Amygdala (tissue), 56 donors: ENCODE measurements at places on chromosomes 5 and 9.

- DNase-seq, result no peak
These were observed 38.6 kb upstream of the TDRD7 start for GRCh38 chr9:97373331-97373730.

- DNase-seq, result no peak
These were observed 264.7 kb downstream of the ACTL7B start for GRCh38 chr9:108591121-108591520.

- DNase-seq, result no peak
These were observed 25.9 kb downstream of the BOD1 start for GRCh38 chr5:173590436-173591055.

DNA sequence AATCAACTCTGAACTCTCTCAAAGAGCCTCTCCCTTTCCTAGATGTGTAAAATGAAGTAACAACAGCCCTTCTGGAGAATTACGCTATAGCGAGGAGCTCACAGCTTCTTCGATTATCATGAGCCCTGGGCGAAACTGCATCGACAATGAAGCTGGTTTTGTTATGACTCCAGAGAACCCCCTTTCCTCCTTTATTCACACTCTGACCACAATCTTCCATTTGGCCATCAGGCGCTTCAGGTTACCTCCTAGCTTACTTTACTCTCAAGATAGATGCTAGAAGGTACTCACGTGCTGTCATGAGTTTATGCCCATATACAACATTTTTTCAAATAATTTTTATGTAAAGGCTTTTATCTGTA lies 362.7 kb upstream of the RFX3 start:
- DNase-seq, result no peak

GRCh38 chr9:134145262-134145661 lies 9.4 kb downstream of the WDR5 start:
- no peak for DNase-seq

DNA sequence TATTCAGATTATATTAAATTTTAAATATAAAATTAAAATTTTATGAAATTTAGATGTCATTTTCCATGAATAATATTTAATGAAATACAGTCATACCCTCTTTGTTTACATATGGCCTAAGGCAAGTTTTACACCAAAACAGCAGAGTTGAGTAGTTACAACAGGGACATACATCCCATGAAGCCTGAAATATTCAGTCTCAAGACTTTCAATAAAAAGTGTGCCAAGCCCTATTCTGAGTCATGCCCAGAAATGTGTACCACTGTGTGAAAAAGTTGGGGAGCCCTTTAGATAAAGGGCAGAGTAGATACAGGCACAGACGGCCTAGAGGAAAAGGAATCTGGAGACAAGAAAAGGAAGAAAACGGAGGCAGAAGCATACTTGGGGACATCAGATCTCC lies 261.3 kb downstream of the SGCD start:
- DNase-seq, result no peak

DNA sequence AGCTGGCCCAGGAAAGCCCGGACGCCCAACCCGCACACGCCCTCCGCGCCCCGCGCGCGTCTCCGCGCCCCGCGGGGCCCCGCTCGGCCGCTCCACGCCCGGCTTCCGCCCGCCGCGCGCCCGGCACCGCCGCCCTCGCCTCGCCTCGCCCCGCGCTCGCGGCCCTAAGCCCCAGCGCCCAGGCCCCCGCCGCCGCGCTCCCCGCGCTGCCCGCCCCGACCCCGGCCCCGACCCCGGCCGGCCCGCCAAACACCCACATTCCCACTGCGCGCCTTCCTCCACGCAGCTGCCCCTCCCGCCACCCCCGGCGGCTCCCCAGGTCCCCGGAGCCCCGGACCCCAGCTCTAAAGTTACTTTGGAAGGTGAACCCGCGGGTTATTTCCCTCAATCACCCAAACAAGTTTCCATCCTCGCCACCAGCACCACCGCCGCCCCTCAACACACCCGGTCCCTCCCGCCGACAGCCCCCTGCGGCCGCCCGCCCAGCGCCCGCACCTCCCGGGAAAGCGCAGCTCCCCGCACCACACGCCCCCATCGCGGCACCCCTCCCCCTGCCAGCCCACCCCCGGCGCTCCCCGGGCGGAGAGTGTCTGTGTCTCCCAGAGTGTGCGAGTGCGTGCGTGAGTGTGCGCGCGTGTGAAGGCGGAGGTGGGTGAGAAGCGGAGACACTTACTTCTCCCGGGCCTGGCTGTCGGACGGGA lies 439 bp downstream of the SSBP2 start:
- no peak for DNase-seq

DNA sequence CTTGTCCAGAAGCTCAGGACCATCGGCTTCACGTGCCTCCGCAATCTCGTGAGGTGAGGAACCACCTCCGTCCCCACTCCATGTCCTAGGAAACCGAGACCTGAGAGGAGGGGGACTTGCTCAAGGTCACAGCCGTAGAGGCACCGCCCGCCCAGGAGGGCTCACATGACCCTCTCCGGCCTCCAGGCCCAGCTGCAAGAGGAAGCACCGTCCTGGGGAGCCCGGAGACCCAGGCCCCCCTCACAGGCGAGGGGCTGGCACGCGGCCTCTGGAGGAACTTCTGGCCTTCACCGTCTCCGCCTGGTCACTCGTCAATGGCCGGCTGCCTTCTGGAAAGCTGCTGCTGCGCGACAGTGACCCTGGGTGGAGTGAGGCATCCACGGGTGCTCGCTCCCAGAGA lies 24.2 kb downstream of the FAM78A start:
- DNase-seq, result no peak

GRCh38 chr9:127311239-127311741 lies 46.7 kb downstream of the GARNL3 start:
- DNase-seq, result no peak

DNA sequence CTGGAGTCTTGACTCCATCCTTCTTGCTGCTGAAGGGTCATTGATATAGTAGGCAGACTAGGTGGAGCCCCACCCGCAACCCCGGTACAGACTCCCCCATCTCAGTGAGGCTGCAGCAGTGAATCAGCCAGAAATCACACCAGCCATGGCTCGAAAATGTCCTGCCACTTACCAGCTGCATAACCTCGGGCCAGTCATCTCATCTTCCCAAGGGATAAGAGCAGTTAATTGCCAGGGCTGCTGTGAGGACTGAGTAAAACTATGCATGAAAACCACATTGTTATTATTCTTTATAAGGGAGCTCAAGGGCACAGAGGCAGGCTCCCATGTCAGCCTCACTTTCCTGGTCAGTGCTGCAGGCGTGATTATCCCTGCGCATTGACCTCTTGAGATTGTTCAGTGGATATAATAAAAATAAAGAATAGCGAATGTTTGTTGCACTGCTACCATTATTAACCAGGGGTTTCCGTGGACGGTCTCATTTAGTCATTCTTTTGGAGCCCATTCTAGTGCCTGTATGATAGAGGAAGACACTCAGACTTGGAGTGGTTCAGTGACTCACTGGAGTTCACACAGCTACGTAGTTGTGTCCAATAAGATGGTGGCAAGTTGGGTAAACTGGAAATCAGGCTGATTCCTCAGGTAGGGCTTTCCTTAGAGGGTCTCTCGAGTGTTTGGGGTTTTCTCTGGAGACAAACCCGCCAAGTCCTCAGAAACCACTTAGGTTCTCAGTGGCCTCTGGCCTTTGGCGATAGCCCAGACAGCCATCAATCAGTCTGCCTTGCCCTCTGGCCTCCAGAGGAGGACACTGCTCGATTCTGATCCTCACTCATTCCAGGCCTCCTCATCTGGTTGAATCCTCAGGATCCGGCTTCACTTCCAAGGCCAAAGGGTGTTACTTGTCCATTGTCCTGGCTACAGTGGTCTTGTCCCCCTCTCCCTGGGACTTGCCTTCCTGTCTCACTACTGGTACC lies 39.9 kb downstream of the COL15A1 start:
- no peak for DNase-seq

DNA sequence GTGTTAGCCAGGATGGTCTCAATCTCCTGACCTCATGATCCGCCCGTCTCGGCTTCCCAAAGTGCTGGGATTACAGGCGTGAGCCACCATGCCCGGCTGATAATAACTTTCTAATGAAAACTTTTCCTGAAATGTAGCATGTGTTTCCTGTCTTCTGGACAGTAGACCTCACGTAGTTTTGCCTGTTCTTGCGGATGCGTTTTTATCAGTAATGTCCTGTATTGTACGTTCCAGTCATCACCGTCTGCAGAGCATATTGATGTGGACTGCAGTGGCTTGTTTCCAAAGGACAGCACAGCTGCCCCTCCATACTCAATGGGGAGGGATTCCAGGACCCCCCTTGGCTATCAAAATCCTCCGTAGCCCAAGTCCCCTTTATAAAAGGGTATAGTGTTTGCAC lies 12.8 kb downstream of the EXOC3 start:
- DNase-seq, result no peak

DNA sequence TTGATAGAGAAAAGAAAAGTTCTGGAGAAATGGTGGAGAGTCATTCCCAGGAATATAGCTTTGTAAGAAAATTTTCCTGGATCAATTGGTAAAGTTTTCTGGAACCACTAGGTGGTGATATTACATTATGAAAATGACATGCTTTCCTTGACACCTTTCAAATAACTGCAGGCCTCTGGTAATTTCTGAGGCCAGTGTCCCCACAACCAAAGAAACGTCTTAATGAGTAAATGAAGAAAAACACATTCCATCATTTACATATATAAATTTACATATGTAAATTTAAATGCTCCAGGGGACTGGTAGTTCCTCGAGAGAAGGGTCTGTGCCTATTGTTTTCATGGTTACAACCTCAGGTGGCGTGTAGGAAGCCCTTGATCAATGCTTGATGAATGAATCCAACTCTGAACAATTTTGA lies 17.2 kb upstream of the RGS3 start:
- no peak for DNase-seq

DNA sequence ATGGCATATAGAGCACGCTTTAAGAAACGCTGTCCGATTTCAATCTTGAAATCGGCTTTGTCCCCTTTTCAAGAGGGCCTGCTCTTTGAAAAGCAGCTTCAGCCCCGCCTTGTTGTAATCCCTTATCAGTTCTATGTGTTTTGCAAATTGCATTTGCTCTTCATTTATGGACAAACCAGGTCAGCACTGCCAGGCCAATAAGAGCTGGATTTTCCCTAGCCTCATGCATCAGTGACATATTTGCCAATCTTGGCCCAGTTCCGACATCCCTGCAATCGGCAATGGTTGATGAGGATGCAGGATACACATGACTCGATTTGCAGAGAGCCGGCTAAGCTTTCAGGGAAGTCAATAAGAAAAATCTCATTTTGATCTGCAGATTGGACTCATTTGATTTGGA lies 529.1 kb upstream of the CLINT1 start:
- no peak for DNase-seq

DNA sequence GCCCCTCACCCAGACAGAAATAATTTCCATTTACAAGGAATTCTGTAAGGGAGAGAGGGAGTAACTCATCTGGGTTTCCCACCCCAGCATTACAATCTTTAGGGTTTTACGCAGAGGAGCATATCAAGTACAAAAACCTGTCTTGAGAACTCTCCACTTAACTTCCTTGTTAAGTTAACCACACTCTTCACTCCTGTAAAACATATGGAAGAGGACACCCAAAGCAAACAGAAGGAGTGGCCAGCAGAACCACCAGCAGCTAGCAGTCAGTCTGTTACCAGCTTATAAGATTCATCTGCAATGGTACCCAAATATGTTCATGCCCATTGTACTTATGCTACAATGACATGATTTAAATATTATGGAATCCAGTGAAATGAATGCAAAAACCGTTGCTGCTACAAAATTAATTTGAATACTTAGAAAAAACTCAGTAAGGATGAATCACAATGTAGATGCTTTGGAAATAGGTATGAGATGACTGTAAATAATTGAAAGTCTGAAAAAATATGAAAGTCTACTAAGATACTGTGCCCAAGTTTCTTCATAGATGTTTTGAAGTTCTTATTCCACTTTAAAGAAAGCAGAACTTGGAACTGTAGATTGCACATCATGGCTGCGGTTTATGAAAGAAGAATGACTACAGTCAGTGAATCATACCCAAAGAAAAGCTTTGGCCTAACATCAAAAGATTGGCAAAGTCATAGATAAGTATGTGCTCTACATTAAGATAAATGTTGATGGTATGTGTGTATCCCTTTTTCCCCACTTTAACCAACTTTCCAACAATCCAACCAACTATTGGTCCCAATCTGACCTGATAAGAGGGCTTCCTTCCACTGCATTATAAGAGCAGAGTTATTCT lies 233.6 kb downstream of the ACTL7B start:
- DNase-seq, result no peak

DNA sequence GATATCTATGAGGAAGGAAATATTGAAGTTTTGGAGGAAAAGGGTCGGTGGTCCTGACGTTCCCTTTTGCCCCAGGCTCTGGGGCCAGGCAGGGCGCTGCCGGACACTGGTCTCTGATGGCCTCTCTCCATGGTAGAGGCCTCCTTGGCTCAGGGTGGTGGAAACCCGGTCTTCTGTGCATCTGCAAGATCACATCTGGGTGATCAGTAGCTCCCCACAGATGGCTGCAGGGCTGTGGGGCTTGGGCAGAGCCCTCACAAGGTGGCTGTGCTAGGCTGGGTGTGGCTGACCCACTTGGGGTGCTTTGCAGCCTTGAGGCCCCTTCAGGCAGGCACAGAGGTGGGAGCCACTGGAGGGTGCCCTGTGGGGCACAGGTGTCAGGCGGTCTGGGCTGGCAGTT lies 53.9 kb upstream of the RNU6ATAC start:
- DNase-seq, result no peak

GRCh38 chr5:181260720-181261319 lies at the start of gene TRIM52:
TRIM52 (minus strand) TSS chr5:181261143; CDS start chr5:181260813, 330 bp downstream.
- DNase-seq, result no peak

GRCh38 chr9:91298311-91298710 lies 63.4 kb downstream of the AUH start:
- no peak for DNase-seq

DNA sequence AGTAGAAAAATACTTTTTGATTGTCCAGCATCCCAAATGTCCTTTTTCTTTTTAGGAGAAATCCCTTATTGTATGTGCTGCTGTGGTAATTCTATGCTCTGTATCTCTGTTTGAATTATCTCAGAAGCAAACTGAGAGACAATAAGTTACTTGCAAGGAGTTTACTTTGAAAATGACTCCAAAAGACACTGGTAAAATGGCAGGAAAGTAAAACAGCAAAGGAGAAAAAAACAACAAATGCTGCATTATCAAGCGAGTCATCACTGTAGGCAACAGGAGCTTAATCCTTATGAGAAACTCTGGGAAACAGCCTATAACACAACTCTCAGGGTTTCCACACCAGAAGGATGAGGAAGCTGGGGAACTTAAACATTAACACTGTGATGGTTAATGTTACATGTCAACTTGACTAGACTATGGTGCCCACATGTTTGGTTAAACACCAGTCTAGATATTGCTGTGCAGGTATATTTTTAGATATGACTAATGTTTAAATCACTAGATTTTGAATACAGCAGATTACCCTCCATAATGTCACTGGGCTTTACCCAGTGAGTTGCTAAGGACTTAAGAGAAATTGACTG lies 92.6 kb upstream of the GAS1 start:
- no peak for DNase-seq

DNA sequence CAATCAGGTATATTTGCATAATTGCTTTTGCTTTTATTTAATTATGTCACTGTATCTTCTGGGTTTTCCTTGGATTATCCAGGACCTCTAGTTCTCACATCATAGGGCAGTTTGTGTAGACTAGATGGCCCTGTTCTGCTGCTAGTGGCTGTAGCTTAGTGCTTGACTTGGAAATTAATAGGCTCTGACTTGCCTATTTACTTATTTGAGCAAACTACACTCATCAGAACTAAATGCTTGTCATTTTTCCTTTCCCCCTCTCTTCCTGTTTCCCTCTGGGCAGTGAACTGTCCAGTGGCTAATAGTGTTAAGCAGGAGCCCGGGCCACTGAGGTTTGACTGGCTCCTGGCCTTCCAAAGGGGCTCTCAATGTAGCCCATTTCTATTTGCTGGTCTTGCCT lies 135.7 kb downstream of the MAN2A1 start:
- DNase-seq, result no peak

- no peak for DNase-seq
These were observed 266.4 kb downstream of the ZNF608 start for GRCh38 chr5:124480022-124480421.
